ENCODE measurements at places on chromosomes 11 and 22.

GRCh38 chr11:27660171-27660570 is 40.1 kb downstream of the BDNF start:
- DNase-seq, result no peak

DNA sequence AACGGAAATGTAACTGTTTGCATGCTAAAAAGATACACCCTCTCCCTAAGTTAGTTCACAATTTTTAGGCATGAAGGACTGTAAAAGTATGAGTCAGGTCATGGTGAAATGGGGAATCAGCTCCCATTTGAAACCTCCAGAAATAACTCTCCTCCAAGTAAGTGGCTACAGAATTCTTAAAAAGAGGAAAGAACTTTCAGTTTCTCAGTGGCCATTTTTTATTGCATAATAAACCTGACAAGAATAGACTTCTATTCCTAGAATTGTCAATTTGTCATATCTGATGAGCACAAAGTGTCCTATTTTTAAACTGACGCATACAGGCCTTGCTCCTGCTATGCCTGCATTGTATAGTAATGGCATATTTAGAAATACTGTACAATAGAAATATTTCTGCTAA is 612.2 kb downstream of the CNTN5 start:
- DNase-seq, result no peak

DNA sequence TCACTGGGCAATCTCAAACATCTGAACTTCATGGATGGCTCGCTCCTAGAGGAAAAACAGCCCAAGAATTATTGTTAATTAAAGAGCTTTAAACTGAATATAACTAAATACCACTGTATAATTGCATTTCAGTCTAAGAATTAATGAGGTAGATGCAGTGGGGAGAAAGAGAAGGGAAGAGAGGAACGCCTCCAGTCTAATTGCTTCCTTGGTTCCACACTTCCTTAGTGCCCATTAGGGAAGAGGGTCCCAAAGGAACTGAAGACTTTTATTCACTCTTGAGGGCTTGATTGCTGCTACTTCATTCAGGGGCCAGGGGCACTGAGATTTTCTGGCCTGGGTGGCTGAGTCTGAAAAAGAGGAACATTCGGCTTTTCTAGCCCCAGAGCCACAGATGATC is 11.8 kb upstream of the OR10G7 start:
- no peak for DNase-seq

- no peak for DNase-seq
Observed at GRCh38 chr22:27802346-27803073, 954 bp upstream of the MN1 start.

Measured in activated gamma-delta T cell (primary cell).